ENCODE measurements at places on chromosomes 7 and 10.

- DNase-seq = no peak
Observed at GRCh38 chr7:106063692-106064091, 48.4 kb downstream of the SYPL1 start.

- no peak for DNase-seq
Observed at GRCh38 chr10:35443858-35444257, 107.5 kb downstream of the CCNY start.

DNA sequence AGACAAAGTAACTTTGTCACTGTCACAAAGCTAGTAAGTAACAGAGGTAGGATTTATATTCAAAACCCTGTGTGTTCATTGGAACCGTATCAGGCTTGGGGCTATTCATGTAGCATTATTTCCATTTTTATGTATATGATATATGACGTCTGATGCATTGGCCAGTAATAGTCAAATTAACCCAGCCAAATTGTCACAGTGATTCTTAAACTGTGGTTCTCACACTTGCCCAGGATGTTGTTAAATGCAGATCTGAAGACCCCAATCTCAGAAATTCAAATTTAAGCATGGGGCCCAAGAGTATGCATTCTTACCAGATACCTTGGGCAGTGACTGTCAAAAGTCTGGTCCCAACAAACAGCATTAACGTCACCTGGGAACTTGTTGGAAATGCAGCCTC lies 63.9 kb downstream of the C1GALT1 start:
- DNase-seq = no peak

- DNase-seq = no peak
Observed at GRCh38 chr7:103687951-103688350, 241.9 kb upstream of the SLC26A5 start.

- DNase-seq = no peak
Observed at GRCh38 chr10:131944412-131944811, 37.3 kb downstream of the BNIP3 start.

- DNase-seq = no peak
Observed at GRCh38 chr10:63503395-63503794, 17.8 kb upstream of the REEP3 start.

DNA sequence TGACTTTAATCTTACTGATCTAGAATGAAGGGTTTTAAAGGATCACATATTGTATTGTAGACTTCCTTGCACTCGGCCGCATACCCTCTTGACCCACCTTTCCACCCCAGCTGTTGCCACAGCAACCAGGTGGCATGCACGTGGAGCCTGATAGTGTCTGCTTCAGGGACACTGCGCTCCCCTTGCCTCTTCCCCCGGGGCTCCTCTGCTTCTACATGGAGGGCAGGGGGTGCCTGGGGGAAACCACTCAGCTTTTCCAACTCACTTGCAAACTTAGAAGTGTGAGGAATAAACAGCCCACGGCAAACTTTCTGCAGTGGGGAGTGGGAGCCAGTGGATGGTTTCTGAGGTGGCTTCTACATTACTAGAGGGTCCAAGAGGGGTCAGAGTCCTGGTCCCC lies 458.6 kb downstream of the PLXNA4 start:
- no peak for DNase-seq

GRCh38 chr7:24917510-24918239 lies 62.3 kb downstream of the OSBPL3 start:
- DNase-seq = no peak

- no peak for DNase-seq
Observed at GRCh38 chr10:111211706-111212105, 134.9 kb downstream of the ADRA2A start.

DNA sequence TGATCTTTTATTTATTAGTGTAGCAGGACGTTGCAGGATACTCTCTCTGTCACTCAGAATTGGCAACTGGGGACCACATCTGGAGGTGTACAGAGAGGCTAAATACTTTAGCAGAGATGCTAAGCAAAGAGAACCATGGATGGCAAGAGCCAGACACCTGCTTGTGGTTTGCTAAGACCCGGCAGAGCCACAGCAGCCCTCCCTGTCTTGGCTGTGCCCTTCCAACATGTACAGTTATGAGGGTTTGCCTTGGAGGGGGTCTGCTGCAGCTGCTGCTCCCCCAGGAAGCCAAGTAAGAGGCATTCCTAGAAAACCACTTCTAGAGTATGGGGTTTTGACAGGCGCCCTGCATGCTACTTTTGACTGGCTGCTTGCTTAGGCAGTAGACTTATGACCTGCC lies 5.1 kb downstream of the NPVF start:
- no peak for DNase-seq

- no peak for DNase-seq
Observed at GRCh38 chr10:6763001-6763400, 182.9 kb upstream of the PRKCQ start.

GRCh38 chr7:3307435-3307834 lies 6.4 kb downstream of the SDK1 start:
- DNase-seq = no peak

- no peak for DNase-seq
Observed at GRCh38 chr7:155227004-155227787, 70.5 kb upstream of the INSIG1 start.

- no peak for DNase-seq
Observed at GRCh38 chr10:124085680-124086079, 7.7 kb downstream of the CHST15 start.

- no peak for DNase-seq
Observed at GRCh38 chr7:75938921-75939320, 24.0 kb downstream of the POR start.

GRCh38 chr10:28797904-28798371 lies 120.6 kb downstream of the BAMBI start:
- DNase-seq = no peak

DNA sequence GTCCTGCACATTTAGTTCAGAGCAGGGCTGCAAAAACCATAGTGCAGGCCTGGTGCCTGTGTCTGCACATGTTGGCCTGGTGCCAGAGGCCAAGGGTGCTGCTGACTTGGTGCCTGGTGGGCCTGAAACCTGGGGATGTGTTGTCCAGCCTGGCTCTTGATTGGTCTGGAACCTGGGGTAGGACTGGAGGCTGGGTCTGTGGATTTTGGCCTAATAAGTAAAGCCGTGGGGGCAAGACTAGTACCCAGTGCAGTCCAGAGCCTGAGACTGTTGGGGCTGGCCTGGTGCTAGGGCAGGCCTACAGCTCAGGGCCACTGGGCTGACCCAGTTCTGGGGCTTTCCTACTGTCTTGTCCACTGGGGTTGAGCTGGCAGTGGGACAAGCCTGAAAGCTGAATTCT lies 817.9 kb downstream of the DNAJB9 start:
- DNase-seq = no peak

DNA sequence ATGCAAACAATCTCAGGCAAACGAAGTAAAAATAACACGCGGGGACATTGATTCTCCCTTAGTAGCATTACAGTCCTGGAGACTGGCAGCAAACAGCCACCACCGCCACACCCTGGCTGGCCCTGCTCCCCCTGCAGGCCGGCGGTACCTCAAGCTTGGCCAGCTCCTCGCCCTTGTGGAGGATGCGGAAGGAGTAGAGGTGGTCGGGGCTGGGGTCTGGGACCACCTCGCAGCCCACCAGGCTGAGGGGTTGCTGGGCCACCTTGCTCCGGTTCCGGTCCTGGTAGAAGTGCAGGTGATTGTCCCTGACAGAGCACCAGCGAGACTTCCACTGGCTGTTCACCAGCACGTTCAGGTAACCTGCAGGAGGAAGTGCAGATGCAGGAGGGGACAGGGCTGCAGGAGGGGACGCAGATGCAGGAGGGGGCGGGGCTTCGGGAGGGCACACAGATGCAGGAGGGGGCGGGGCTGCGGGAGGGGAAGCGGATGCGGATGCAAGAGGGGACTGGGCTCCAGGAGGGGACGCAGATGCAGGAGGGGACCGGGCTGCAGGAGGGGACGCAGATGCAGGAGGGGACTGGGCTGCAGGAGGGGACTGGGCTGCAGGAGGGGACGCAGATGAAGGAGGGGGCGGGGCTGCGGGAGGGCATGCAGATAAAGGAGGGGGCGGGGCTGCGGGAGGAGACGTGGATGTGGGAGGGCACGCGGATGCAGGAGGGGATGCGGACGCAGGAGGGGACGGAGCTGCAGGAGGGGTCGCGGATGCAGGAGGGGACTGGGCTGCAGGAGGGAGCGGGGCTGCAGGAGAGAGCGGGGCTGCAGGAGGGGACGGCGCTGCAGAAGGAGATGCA lies 65.7 kb downstream of the VWA2 start:
- peak; percentile 19 for DNase-seq

DNA sequence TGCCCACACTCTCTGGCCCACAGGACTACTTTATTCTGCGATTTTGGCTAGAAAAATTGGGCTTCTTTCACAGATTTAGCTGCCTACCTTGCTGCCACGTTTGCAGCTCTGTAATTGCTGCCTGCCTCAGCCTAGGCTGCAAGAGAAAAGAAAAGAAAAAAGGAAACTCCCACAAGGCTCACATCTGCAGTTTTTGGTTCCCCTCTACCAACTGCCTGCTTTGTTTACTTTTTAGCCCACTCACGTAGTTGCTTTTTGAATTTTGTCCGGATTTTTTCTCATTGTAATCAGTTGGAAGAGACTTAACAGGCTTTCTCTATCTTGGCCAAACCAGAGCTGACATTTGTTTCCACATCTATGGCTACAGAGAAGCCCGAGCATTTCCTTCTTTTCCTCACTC lies 24.3 kb downstream of the SUN3 start:
- no peak for DNase-seq

DNA sequence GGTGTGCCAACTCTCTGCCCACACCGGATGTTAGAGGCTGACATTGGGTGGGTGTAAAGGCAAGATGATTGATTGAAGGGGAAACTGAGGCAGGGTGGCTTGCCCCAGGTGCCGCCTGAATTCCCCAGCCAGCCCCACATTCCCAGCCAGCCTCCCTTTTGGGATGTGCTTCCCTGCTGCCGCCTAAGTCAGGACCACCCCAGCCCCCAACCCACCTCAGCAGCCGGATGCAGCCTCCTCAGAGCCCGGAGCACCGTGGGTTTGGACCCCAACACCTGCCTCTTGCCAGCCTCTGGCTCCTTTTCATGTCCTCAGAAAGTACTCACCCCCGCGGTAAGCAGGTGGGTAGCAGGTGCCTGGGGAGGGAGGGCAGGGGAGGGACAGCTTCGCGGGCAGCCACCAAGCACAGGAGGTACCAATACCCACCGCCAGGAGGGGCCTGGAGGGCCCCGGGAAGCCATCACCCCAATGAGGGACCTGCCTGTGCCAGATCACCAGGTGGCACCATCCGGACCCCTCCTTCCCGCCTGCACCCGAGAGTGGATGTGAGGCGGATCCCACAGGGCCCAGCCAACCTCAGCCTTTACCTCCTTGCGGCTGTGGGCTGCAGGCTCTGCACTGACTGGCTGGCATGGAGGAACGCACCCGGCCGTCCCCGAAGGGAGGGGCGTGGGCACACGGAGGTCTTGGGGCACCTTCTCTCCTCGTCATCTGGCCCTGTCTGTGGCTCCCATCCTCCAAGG lies 60.5 kb downstream of the PWWP2B start:
- no peak for DNase-seq

- no peak for DNase-seq
Observed at GRCh38 chr7:81491573-81491972, 278.3 kb downstream of the HGF start.

- no peak for DNase-seq
Observed at GRCh38 chr7:105118612-105119600, 104.9 kb downstream of the KMT2E start.

DNA sequence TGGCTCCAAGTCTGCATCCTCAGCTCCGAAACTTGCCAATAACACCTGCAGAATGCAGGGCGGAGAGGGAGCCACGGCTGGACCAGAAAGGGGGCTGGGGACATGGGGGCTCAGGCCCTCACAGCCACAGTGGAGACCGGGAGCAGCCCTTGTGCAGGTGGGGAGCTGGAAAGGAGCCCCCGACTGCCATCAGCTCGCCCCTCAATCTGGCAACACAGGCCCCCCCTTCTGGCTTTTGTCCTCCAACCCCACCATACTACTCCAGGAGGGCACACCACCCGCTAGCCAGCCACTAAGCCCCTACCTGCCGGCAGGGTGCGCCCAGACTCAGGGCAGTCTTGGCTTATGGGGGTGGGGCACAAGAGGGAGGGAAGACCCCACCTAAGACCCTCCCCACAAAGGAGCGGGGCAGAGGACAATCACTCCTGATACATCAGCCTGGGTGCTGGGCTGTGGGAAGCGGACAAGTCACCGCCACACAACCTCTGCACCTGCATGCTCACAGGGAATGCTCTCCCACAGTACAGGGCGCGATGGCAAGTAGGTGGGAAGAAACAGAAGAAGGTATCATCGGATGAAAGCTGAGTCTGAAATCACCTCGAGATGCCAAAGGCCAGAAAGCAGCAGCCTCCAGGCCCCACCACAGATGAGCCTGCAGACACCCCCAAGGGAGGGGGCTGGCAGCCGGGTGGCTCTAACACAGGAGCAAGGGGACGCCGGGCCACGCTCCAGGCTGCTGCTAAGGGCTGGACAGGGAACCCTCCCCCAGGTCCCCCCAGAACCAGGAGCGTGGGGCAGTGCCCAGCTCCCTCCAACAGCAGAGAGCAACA lies 265.3 kb downstream of the ELFN1 start:
- DNase-seq = no peak

GRCh38 chr7:105198223-105198622 lies 184.2 kb downstream of the KMT2E start:
- DNase-seq = no peak

DNA sequence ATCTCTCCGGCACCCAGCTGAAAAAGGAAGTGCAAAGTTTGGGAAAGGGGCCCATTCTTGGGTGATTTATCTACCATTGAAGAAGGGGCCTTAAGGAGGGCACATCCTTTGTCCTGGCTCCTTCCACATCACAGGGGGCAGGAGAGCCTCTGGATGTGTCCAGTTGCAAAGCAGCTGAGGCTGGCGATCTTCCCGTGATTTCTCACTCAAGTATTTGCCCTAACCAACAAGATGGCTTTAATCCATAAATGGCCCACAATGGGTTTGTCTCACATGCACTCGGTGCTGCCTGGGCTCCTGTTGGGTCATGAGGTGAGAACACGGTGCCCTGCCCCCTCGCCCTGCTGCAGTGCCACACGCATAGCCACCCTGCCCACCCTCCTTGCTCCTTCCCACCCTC lies 14.2 kb upstream of the FRMPD2 start:
- DNase-seq = no peak

DNA sequence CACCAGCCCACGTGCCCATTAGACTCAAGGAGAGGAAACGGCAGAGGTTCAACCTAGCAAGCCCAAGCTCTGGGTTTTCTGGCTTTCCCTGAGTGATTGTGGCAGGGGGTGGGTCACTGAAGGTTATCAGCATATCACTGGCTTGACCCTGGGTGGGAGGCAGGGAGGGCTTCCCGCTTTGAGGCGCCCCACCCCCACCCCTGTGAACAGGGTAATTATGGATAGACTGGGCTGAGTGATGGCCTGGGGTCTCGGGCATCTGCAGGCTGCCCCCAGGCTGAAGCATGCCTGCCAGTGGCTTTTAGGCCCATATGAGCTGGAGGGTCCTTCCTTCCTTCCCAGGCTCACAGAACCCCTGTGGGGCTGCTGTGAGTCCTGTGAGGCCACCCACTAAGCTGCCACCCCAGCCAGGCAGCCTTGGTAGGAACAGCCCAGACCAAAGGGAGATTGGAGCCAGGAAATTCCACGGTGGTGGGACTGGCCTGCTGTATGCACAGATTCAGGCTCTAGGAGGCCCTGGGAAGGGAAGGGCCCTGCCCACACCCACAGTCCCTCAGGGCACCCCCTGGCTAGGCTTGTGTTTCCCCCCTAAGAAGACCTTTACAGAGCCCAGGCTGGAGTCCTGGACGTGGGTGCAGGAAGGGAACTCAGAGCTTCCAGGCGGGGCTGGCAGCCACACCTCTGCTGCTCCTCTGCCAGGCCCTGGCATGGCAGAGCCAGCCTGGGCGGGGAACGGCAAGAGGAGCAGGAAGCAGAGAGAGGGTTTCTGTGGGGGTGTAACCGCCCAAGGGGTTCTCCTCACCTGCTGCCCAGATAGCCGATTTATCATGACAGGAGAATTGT lies 33.1 kb downstream of the GPRIN2 start:
- no peak for DNase-seq

- no peak for DNase-seq
Observed at GRCh38 chr7:70426249-70426880, 705.6 kb upstream of the GALNT17 start.
